ENCODE measurements at places on chromosomes 13 and 19.

DNA sequence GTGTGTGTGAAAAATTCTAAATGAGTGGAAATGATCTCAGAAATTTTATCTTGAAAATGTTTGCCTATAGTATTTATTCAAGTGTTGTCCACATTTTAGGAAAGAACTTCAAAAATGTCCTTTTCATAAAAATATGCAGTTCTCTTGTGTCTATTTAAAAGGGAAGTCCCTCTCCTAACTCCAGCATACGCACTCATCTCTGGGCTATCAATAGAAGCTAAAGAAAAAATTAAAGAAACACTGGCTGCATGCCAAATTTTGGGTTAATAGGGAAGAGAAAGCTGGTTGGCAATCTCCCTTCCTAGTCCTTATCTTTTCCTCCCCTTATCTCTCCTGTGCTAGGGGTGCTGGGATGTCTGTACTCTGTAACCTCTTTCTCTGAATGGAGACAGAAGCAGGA is 313.3 kb downstream of the ENOX1 start:
- DNase-seq: no peak

GRCh38 chr13:95896301-95896700 is 156.9 kb downstream of the UGGT2 start:
- no peak for DNase-seq

- DNase-seq: no peak
These were observed 21.1 kb downstream of the ELL start for GRCh38 chr19:18500799-18501198.

- DNase-seq: no peak
These were observed 10.9 kb downstream of the PEG3 start for GRCh38 chr19:56829596-56829995.

- no peak for DNase-seq
These were observed 586 bp downstream of the MRI1 start for GRCh38 chr19:13764821-13765394.

DNA sequence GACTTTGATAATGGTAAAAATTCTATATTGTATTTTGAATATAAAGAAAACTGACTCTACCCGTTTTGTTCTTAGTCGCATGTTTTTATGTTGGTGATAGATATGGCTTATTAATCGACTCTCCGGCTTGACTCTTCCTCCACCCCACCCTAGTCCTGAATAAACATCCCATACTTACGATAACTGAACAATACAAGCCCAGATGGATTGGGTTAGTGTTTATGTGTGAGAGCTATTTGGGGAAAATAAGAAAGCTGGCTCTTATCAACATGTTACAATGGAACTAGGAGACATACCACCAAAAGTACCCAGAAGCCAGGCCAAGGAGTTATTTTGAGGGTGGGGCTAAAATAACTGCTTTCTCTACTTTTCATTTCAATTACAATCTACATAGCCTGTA is 796.3 kb downstream of the DIAPH3 start:
- no peak for DNase-seq

GRCh38 chr19:15584541-15585115 is 30.4 kb upstream of the CYP4F8 start:
- DNase-seq: peak; percentile 78

DNA sequence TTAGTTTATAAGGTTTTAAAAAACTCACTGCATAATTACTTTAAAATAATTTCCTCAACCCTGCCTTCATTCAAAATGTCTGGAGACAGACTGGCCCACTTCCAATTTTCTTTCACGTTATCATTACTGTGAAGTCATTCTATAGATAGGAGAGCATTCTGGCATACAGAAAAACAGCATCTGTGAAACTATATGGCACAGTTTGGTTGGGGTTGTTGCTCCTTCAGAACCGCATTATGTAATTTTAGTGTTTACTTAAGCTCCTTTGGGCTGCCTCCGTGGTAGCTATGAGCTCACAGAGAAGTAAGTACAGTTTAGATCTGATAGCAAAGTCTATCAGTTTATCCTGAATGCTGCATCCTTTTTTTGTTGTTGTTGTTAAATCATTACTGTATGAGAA is 104.3 kb downstream of the KCNRG start:
- no peak for DNase-seq

GRCh38 chr19:1825909-1826556 is 14.0 kb upstream of the ATP8B3 start:
- peak; percentile 65 for DNase-seq

DNA sequence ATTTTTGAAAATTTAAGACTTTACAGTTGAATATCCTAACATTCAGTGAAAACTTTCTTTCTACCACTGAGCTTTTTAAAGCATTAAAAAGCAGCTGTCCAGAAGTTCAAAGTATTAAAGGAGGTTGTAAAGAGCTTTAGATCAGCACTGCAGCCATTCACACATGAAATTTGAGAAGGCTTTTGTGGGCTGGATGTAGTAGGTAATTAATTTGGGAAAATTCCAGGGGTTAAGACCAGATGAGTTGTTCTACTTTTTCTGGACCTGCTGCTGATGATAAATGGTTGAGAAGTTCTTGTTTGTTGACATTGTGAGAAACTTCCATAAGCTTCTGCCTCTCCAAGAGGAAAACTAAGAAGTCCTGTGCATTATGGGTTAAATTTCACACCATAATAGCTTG is 1779.6 kb upstream of the PRR20A start:
- DNase-seq: no peak

GRCh38 chr13:59176775-59177174 is 987.0 kb downstream of the DIAPH3 start:
- DNase-seq: no peak

- DNase-seq: no peak
These were observed 5.6 kb upstream of the GATAD2A start for GRCh38 chr19:19399733-19400433.

GRCh38 chr13:33745370-33746324 is 72.3 kb upstream of the RFC3 start:
- DNase-seq: no peak

- no peak for DNase-seq
These were observed 10.4 kb upstream of the MAP2K2 start for GRCh38 chr19:4134351-4134750.

DNA sequence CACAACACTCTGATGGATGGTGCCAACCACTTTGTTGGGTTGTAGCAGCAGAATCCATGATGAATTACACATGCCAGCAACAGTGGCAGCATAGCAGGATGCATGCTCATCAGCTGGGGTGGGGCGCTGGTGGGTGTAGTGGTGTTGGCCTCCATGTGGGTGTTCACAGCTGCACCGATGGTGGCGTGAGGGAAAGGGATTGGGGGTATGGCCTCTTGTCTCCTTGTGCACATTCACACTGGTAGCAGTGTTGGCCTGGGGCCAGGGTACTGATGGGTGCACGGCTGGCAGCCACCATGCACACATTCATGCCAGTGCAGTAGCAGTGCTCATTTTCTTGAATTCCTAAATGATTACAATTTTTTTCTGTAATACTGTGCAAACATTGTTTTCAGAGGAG is 2748.8 kb upstream of the PCDH20 start:
- DNase-seq: no peak

- DNase-seq: no peak
These were observed 154.2 kb upstream of the MAB21L1 start for GRCh38 chr13:35630551-35631275.

- DNase-seq: peak; percentile 81
These were observed 8.0 kb downstream of the NAPSA start for GRCh38 chr19:50357178-50358100.

- DNase-seq: no peak
These were observed 33.9 kb upstream of the FAM216B start for GRCh38 chr13:42747399-42747873.

DNA sequence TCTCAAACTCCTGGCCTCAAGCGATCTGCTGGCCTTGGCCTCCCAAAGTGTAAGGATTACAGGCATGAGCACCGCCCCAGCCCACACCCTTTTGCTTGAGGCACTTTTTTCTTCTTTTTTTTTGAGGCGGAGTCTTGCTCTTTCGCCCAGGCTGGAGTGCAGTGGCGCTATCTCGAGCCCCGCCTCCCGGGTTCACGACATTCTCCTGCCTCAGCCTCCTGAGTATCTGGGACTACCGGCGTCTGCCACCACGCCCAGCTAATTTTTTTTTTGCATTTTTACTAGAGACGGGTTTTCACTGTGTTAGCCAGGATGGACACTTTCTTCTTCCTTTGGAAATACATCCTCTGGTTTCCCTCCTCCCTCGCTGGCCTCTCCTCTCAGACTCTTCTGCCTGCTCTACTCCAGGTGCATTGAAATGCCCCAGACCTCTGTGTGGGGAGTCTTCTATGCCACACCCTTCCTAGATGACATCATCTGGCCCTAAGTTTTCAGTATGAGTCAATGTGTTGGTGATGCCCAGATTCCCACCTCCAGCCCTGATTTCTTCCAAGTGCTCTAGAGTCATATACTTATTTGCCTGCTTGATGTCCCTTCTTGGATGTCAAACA is 20.7 kb upstream of the TPT1 start:
- DNase-seq: no peak
